ENCODE measurements at places on chromosomes 2 and 18.

GRCh38 chr2:121804340-121804739 is 48.9 kb downstream of the TSN start:
- peak; percentile 77 for DNase-seq

- no peak for DNase-seq
These were observed 29.2 kb upstream of the UXS1 start for GRCh38 chr2:106223347-106223746.

GRCh38 chr2:240463866-240464481 is 28.5 kb downstream of the GPC1 start:
- no peak for DNase-seq

GRCh38 chr2:241064008-241064801 is 37.9 kb downstream of the MTERF4 start:
- DNase-seq, result peak; percentile 88

- no peak for DNase-seq
These were observed 176.3 kb downstream of the ZFP36L2 start for GRCh38 chr2:43049836-43050801.

- DNase-seq, result no peak
These were observed 47.7 kb upstream of the YWHAQ start for GRCh38 chr2:9678544-9678943.

All from iPS-NIHi11 (cell line).